Left forelimb (tissue), 1 donor: ENCODE measurements at places on chromosomes 7 and 10.

DNA sequence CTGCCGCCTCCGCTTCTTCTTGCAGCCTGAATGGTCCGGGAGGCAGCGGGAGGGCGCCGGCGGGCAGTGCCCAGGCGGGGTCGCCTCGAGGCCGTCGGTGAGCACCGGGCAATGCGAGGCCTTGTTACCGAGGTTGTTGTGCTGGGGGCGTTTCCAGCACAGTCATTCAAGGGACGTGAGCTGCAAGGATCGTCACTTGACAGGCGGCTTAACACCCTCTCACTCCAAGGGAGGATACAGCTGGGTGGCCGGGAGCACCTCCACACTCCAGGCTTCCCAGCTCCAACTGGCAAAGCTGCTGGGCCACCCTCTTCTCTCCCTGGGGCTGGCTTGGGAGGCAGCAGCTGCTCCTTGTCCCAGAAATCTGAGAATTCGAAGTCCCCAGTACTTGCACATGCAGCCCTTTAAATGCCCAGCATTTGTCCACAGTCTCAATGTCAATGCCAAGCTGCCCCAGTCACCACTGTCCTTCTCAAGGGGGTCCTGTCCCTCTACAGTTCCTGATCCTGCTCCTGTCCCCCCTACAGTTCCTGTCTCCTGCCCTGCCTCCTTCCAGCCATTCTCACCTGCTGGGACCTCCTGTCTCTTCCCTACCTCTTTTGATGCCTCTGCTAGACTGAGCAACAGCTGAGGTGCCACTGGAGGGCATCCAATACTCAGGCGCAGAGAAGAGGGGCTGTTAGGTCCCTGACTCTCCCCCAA lies 4.4 kb upstream of the HOXA11 start:
- DNase-seq, result peak; percentile 69

GRCh38 chr10:110404413-110404812 lies 93.3 kb upstream of the DUSP5 start:
- DNase-seq, result no peak

GRCh38 chr10:111316722-111317212 lies 239.9 kb downstream of the ADRA2A start:
- DNase-seq, result no peak

DNA sequence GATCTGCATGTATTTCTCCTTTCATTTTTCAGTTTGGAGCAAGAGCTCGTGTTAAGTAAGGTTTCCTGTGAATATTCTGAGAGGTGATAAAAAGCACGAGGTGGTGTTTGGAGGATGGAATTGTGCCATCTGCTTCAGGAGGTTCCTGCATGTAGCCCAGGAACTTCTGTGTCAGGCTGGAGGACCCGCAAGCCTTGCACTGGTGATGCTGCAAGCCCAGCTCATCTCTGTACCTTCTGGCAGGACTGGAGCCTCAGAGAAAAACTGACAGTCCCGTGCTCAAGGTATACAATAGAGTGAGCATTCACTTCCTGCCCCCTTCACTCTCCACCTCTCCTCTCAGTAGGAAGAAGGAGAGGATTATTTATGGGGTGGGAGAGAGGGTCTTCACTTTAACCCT lies 240.7 kb upstream of the CCDC6 start:
- no peak for DNase-seq

GRCh38 chr10:133276435-133277201 lies at the start of gene ADAM8:
Gene ADAM8 (minus strand): TSS chr10:133276868. CDS start chr10:133276817, 51 bp downstream.
- DNase-seq, result no peak

- DNase-seq, result no peak
Measured at GRCh38 chr10:100766693-100767421, 21.5 kb downstream of the PAX2 start.

DNA sequence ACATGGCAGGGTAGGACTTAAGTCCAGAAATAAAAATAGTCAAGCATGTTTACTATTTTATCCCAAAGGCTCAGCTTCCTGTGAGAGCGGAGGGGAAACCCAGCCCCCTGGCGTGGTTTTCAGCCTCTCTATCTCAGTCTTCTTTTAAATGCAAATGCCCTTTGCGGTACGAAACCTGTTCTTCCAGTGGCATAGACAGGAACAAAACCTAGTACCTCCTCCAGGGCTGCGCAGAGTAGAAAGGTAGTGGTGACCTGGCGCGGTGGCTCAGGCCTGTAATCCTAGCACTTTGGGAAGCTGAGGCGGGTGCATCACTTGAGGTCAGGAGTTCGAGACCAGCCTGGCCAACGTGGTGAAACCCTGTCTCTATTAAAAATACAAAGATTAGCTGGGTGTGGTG lies 181.3 kb upstream of the FOXK1 start:
- no peak for DNase-seq

DNA sequence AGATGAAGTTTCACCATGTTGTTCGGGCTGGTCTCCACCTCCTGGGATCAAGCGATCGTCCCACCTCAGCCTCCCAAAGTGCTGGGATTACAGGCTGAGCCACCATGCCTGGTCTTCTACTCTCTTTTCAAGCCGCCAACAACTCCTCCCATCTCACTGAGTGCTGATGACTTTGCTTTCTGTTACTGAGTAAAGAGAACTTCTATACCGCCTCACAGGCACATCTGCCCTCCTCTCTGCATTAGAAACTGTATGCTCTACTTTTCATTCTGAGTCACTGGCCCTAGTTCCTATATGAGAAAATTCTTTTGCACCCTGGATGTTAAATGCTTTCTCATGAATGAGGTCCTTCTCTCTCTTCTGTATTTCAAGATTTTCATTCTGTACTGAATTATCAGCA lies 2.2 kb upstream of the ZNF239 start:
- no peak for DNase-seq

GRCh38 chr10:5563991-5564536 lies 39.3 kb downstream of the CALML3 start:
- DNase-seq, result peak; percentile 66

DNA sequence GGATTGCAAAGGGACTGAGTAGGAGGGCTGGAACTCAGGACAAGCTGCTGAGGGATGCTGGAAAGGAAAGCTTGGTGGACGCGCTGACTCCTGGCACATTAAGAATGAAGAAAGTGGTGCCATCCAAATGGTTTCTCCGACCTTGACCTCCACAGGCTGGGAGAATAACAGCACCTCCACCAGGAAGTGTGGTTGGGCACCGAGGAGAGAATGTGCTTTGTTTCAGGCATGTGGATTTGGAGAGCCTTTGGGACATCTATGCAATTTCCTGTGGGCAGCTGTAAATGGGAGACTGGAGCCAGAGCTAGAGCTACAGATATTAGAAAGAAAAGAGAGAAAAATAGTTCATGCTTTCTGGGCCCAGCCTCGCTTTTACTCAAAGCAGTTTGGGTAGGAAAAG lies 29.8 kb upstream of the HABP2 start:
- DNase-seq, result peak; percentile 44

DNA sequence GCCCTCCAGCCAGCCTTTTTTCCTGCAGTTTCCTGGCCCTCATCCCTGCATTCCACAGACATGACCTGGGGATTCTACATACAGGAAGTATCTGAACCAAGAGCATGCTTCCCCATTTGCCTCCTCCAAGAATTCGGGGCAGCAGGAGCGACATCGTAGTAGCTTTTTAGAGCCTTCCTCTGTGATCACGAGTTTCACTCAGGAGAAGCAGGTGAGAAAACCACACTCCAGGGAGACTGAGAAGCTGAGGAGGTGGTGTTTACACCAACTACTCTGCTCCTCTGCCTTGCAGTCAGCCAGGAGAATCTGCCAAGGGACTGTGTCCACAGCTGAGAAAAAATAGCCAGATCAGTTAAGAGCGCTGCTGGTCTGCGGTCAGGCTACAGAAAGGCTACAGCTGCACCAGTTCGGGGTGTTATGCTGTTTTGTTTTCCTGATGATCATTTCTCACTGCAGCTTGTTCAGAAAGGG lies 54.1 kb downstream of the HSPA12A start:
- DNase-seq, result no peak

- DNase-seq, result no peak
Measured at GRCh38 chr7:44431091-44431608, 59.3 kb downstream of the NUDCD3 start.

DNA sequence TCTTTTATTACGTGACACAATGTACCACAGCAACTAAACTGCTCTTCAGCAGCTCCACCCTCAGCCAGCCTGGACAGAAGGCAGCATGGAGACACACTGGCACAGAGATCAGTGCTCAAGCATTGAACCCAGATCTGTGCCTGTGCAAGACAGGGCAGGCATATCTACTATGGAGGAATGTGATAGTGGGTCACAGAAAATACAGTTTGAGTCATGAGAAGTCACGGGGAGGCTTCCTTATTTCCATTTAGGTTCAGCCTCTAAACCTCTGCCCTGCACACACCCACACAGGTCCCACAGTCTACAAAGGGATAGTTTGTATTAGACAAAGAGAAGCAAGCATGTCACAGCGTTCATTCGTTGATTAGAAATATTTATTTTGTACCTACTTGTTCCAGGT lies 187.4 kb upstream of the AGR3 start:
- DNase-seq, result no peak

- no peak for DNase-seq
Measured at GRCh38 chr7:112533591-112533990, 52.8 kb downstream of the LSMEM1 start.

- DNase-seq, result no peak
Measured at GRCh38 chr7:69199661-69200060, 398.6 kb upstream of the AUTS2 start.

GRCh38 chr10:13328126-13328525 lies 20.0 kb downstream of the SEPHS1 start:
- no peak for DNase-seq

GRCh38 chr7:95716357-95717122 lies 55.8 kb upstream of the DYNC1I1 start:
- DNase-seq, result no peak
